ENCODE measurements at places on chromosomes 4 and X.

DNA sequence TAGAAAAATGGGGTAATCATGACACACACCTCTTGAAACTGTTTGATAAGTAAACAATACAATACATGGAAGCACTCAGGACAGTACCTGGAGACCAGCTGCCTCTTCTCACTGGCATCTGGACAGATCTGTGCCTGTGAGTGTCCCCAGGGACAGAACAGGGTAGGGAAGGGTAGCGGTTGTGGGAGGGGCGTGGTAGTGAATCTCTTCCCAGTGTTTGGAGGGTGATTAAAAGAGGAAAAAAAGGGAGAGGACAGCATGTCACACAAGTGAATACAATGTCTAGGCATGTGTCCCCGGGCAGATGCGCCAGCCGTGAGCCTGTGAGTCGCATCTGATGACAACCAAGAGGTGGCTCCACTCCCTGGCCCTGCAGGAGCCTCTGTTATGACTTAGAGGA lies 138.8 kb upstream of the MSX1 start:
- DNase-seq, result no peak

DNA sequence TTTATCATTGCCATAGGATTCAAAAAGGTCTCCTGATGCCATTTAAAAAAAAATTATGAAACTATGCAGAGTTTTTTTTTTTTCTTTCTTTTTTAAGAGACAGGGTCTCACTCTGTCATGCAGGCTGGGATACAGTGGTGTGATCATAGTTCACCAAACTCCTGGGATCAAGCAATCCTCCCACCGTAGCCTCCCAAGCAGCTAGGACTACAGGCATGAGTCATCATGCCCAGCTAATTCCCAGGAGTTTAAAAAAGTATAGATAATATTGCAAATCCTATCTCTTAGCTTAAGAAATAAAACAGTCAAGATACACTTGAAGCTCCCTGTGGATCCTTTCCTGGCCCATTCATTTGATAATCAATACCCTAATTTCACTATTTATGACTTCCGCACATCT lies 58.6 kb upstream of the PRSS48 start:
- no peak for DNase-seq

GRCh38 chr4:52822583-52822971 lies 39.5 kb upstream of the RASL11B start:
- DNase-seq, result no peak

GRCh38 chr4:176789955-176790354 lies 2.8 kb downstream of the VEGFC start:
- no peak for DNase-seq

GRCh38 chrX:115268421-115268820 lies 21.1 kb upstream of the LUZP4 start:
- DNase-seq, result no peak

DNA sequence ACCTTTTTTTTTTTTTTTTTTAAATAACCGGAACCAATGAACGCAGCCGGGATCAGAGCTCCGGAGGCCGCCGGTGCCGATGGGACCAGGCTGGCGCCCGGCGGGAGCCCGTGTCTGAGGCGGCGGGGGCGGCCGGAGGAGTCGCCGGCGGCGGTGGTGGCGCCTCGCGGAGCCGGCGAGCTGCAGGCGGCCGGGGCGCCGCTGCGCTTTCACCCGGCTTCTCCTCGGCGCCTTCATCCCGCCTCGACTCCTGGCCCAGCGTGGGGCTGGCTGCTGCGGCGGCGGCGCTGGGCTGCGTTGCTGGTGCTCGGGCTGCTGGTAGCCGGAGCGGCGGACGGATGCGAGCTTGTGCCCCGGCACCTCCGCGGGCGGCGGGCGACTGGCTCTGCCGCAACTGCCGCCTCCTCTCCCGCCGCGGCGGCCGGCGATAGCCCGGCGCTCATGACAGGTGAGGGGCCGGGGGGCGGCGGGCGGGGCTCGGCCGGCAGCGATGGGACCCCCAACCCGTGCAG lies 337 bp downstream of the STIM2 start:
- DNase-seq, result no peak

GRCh38 chrX:107646735-107647134 lies 18.4 kb downstream of the PRPS1 start:
- no peak for DNase-seq

DNA sequence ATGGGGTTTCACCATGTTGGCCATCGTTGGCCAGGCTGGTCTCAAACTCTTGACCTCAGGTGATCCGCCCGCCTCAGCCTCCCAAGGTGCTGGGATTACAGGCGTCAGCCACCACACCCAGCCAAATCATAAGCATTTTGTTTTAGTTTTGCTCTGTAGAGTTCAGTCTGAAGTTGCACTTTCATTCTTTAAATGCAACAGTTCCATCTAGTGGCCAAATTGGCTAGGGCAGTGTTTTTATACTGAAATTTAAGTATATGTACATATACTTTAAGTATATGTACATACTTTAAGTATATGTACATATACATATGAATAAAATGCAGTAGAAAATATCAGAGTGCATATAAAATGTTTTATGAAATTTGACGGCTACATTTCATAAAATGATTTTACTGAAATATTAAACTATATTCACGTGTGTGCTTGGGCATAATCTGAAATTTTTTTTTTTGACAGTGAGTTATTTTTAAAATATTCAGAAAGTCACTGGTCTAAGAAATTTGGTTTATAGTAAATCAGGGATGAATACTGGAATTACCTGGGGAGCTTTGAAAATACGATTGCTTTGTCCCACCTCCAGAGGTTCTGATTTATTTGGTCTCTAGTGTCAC lies 145.5 kb downstream of the NWD2 start:
- no peak for DNase-seq

GRCh38 chrX:109760922-109761250 lies 27.8 kb upstream of the ACSL4 start:
- DNase-seq, result no peak

DNA sequence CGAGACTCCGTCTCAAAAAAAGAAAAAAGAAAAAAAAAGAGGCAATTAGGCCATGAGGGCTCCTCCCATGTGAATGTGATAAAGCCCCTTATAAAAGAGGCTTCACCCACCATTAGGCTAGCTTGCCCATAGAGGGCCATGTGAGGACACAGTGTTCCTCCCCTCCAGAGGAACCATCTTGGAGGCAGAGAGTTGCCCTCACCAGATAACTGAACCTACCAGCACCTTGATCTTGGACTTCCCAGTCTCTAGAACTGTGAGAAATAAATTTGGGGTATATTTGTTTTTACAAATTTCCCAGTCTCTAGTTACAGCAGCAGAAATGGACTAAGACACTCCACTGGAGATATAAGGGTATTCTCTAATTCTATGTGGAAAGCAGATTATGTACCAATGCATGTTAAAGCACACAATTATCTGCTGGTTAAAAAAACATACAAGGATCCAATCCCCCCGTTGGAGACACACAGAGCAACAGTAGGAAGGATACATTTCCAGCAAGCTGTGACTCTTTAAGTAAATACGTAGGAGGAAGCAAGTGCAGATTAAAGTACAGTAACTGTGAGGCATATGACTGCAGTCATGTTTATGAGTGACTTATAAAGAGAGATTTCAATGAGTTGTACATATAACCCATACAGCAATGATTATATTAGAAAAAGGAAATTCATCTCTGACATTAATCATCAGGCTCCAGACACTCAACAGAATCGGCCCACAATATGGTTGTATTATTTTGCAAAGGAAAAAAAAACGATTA lies 21.4 kb downstream of the SH3RF1 start:
- no peak for DNase-seq

DNA sequence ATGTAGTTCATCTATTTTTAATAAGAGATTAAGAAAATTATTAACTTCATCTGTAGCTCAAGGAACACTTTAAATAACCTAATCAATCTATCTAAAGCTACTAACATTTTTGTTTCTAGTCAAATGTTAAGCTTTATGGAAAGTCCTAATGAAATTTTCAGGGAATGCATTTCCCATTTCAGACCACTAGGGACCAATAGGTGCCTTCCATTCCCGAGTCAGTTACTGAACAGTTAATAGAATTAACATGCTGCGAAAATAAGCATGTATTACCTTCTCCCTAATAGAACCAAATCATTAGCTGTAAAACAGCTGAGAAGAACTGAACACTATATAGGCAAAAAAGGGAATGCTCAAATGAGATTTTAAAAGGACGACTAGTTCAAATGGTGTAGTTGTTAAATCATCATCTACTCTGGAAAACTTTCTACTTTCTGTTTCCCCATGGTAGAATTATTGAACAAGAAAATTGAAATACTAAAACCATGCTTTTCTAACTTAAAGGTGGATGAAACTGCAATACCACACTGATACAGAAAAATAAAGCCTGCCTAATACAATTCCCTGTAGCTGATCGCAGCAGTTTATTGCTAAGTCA lies 22.5 kb downstream of the STX18 start:
- DNase-seq, result no peak

GRCh38 chr4:135185256-135185655 lies 983.7 kb upstream of the PABPC4L start:
- DNase-seq, result no peak

DNA sequence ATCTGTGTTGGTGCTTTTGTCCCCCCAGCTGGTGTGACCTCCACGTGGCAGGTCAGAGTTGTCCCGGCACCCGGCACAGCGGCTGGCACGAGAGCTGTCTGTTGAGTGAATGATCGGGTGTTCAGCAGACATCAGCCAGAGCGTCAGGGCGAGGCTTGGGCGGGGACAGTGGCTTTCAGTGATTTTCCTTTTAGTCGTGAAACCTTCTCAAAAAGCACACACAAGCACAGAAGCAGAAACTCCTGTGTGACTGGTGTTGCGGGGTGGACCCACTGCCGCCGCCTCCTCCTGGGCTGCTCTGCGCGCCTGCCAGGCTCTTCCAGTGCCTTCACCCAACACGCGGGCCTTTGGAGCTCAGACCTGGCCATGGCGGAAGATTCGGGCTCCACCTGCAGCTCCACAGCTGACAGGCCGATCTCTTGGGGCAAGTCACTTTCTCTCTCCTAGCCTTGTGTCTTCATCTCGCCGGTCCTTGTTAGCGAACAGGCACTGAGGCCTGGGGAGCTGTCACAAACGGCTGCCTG lies 51.4 kb upstream of the HGFAC start:
- no peak for DNase-seq

GRCh38 chr4:5887361-5888221 lies 5.3 kb downstream of the CRMP1 start:
- no peak for DNase-seq

- no peak for DNase-seq
Measured at GRCh38 chrX:38975368-38975942, 174.2 kb downstream of the MID1IP1 start.

- DNase-seq, result no peak
Measured at GRCh38 chr4:91758487-91758886, 545.3 kb upstream of the GRID2 start.

DNA sequence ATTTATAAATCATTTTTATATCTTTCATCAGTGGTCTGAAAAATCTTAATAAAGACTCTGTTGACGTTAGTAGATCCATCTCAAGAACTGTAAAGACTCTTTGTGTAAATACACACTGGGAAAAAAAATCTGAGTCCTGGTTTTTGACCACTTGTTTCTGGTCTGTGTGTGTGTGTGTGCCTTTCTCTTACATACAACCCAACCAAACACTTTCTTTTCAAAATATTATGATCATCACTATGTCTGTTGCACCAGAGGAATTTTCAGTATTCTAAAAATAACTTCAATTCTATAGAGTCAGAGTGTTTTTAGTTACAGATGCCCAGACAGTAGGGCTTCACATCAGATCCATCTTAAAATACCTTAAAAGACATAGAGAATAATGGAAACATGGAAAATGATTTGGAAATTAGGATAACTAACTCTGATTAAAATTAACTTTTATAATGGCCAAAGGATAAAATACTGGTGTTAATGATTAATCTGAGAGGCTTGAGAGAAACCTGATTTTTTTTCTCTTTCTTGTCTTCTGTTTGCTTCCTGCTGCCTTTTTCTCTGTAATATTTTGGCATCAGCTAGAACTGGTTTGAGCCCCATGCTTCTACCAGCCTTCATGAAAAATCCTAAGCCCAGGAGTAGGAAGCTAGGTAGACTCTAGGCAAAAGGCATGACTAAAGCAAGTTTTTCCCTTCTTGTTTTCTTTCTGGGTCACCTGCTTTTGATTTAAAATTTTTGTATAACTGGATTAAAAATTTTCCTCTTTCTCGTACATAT lies 99.7 kb downstream of the ATXN3L start:
- no peak for DNase-seq

DNA sequence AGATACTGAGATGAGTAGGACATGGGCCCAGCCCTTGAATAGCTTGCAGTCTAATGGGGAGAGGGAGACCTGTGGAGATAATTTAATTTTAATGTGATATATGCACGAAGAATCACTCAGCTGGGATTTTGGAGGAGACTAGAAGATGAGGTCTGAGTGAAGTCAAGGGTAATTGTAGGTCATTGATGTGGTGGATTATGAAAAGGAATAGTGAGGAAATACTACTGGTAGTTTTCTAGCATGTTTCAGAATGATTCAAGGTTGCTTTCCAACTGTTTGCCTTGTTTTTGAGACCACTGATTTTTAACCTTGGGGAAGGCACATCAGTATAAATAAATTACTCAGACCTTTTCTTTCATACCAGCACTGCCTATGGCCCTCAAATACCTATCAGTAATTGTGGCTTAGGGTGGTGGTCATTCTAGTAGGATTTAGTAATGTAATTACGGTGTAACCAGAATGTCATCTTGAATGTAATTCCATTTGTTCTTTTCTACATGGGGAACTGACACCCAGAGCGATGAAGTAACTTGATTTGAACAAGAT lies 25.6 kb downstream of the PTTG2 start:
- no peak for DNase-seq

DNA sequence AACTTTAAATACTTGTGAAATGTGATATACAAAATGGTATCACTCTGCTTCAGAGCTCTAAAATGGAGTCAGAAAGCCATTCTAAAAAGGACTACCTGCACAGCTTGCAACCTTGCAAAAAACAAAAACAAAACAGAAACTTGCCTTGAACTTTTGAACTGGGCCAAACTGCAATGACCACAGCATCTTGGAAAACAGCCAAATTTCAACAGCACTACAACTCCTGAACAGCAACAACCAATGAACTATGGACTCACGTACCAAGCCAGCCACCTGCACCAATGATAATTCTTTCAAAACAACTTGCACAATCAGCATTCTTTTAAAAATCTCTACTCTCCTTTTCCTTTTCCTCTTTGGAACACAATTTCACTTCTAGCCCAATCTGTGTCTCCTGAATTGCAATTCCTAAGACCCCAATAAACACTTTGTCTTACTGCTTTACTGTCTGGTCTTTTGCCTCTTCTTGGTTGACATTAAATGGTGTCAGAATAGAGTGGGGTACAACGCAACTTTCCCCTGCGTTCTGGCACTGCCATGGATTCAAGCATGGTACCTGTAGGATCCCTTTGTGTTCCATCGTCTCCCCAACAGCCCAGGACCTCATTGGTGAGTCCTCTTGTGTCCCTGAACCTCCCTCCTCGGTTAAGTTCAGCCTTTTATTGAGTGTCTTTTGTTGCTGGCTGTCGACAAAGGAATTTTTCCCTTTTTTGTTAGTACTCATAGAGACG lies 35.7 kb upstream of the FMR1 start:
- no peak for DNase-seq

DNA sequence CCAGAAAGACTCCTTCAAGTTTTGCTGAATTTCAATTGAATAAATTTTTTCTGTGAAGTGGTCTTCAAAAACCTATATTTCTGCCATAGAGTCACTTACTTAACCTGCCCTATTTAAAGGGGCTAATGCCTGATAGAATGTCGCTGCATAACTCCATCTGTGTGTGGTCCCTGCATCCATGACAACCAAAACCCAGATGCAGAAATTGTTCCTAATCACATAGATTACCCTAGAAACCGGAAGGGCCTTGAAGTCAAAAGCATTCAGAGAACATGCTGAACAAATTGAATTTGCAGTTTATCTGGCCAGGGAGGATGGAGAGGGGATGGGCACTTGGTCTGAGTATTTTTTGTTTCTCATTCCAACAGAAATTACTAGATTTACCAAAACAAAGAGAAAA lies 1.5 kb upstream of the PARM1 start:
- DNase-seq, result no peak

Measured in DMS 273 treated with DMSO at 0.1 percent for 48 hours (cell line).